ENCODE measurements at places on chromosomes 1 and 21. TPM values are rescaled to one million over a fixed set of nuclear protein-coding genes. Genes with fewer than 3 reads are reported as not detected.

KRTAP10-11 gene
- not detected for total RNA-seq

OR2L13 gene
- not detected for total RNA-seq

- DNase-seq, result no peak
Observed at GRCh38 chr1:8969937-8970336, 24.3 kb downstream of the CA6 start.

DNA sequence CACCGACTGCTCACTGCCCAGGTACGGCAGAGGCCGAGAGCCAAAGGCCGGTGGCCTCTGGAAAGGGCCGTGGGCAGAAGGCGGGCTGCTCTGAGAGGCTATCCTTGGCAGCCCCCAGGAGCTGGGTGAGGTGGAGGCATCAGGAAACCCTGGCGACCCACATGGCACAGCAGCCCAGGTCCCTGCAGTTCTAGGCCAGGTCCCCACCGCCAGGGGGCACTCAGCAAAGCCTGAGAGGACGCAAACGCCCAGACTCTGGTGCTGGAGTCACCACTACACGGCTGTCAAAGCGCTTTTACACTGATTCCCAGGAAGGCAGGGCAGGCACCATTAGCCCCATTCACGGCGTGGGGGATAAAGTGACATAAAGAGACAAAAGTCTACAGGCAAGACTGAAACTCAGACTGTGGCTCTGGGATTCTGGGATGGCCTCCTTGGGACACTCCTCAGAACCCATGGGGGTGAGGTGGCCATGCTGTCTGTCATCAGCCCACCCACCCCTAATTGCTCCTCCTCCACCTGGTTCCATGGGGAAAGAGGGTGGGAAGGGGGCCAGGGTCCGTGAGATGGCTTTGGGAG, 4.9 kb downstream of the PLEKHG5 start:
- peak; percentile 56 for DNase-seq

DNA sequence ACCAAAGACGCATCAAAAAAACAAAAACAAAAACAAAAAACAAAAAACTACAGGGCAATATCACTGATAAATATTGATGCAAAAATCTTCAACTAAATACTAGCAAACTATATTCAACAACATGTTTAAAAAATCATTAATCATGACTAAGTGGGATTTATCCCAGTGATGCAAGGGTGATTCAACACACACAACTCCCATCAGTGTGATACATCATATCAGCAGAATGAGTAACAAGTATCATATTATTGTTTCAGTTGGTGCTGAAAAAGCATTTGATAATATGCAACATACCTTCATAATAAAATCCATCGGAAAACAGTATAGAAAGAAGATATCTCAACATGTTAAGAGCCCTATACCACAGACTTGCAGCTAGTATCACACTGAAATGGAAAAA, 953.0 kb downstream of the AMY1C start:
- DNase-seq, result no peak
